ENCODE measurements at places on chromosomes 6 and 20.
A peak's percentile ranks its signal among the peaks of the same experiment; 100 is the strongest.

GRCh38 chr6:112018619-112019416, 35.1 kb upstream of the CCN6 start:
- DNase-seq: no peak

GRCh38 chr20:64041781-64042053, 5.7 kb downstream of the C20orf204 start:
- DNase-seq: no peak

GRCh38 chr6:87668013-87668412, 34.0 kb downstream of the AKIRIN2 start:
- no peak for DNase-seq

- no peak for DNase-seq
Measured at GRCh38 chr20:15555913-15556312, 1017.3 kb downstream of the KIF16B start.

GRCh38 chr6:14658030-14658429, 540.5 kb downstream of the CD83 start:
- no peak for DNase-seq

GRCh38 chr6:80165143-80165542, 58.7 kb downstream of the BCKDHB start:
- no peak for DNase-seq

DNA sequence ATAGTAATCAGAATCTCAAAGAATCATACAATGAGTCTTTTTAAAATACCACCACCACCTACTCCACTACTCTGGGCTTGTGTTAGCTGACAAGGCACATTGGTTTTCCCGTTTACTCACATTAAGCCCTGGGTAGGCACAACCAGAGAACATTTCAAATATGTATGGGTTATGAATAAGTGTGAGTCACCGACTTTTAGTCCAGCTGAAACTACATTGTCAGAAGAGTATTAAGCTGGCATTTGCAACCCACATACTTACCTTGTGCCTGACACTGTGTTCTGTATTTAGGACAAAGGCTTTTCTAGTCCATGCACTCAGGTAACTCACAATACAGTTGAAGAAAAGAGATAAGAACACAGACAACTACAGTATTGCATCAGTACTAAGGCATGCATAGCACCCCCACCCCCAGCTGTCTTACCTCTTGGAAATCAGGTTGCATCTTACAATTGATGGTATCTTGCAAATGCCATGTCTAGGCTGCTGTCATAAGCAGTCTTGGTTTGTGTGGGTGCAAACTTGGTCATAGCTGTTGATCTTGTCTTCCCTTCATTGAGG, 40.3 kb upstream of the AHI1 start:
- DNase-seq: no peak

GRCh38 chr6:13302291-13302690, 26.0 kb downstream of the TBC1D7 start:
- DNase-seq: no peak

DNA sequence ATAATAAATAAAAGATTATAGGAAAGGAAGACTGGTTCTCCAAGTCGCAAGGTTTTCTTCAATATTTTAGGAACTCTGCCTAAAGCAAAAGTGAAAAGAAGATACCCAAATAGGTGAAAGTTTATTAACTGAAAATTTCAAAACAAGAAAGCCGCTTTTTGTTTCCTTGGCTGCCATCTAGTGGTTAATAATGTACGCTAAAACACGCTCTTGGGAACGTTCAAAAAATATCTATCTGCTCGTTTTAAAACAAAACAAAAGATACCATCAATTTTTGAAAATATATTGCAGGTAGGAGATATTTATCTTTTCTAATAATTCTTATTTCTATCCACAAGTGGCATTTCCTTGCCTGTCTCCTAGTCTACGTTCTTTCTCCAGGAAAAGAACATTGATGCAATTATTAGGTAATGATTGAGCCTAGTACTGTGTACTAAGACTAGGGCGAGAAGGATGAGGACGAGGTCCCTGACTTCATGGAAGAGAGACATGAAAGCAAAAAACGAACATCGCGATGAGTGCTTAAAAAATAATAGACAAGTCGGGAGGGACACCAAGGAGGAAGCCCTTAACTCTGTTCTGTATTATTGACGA, 97.2 kb downstream of the SPTLC3 start:
- peak; percentile 60 for DNase-seq

- no peak for DNase-seq
Measured at GRCh38 chr6:53481323-53481722, 63.6 kb downstream of the GCLC start.

GRCh38 chr6:105892577-105893262, 193.4 kb upstream of the PRDM1 start:
- DNase-seq: no peak

- no peak for DNase-seq
Measured at GRCh38 chr20:51595744-51596143, 53.2 kb upstream of the NFATC2 start.

- DNase-seq: no peak
Measured at GRCh38 chr6:26222571-26222970, 135.3 kb downstream of the HFE start.

GRCh38 chr20:17615645-17616479, 46.0 kb downstream of the DSTN start:
- DNase-seq: peak; percentile 15

DNA sequence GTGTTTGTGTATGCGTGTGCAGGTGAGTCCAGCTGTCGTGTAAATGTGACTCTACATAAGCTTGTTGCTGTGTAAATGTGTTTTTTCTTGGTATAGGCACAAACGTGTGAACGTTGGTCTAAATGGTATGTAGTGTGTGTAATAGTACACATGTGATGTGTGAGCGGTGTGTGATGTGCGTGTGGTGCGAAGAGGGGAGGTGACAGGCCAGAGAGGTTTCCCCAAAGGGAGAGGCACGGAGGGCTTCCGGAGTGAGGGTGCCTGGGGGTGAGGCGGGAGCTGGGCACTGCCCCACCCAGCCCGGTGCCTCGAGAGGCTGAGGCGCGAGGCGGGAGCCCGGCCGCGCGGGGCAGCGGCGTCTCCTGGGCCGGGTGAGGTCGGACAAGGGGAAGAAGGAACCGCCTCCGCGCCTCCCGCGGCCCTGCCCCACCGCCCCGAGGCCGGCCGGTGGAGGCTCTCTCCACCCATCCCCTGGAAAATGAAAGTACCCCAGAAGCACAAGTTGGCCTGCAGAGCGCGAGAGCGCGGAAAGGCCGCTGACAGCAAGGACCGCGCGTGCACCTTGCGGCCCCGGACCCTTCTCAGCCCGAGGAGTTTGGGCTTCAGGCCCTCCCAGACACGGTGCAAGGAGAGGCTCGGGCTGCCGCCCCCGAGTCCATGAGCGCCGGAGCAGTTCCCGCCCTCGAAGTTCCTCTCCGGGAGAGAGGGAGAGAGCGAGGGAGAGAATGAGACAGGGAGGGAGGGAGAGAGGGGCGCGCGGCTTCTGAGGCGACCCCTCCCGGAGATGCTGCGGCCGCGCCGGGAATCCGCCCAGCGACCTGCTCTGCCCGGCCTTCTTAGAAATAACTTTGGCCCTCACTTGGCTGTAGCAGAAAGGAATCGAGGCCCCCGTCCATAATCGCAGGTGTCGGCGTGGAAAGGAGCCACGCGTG, 43.2 kb upstream of the OSTM1 start:
- peak; percentile 40 for DNase-seq

GRCh38 chr20:25173886-25174308, 21.6 kb upstream of the ENTPD6 start:
- DNase-seq: no peak

- DNase-seq: no peak
Measured at GRCh38 chr20:46722450-46722849, 13.0 kb downstream of the SLC2A10 start.

Data from NCI-H345 (cell line).